ENCODE measurements at places on chromosomes 12 and 14.

GRCh38 chr14:88552876-88553275 is 1.9 kb downstream of the PTPN21 start:
- no peak for DNase-seq

DNA sequence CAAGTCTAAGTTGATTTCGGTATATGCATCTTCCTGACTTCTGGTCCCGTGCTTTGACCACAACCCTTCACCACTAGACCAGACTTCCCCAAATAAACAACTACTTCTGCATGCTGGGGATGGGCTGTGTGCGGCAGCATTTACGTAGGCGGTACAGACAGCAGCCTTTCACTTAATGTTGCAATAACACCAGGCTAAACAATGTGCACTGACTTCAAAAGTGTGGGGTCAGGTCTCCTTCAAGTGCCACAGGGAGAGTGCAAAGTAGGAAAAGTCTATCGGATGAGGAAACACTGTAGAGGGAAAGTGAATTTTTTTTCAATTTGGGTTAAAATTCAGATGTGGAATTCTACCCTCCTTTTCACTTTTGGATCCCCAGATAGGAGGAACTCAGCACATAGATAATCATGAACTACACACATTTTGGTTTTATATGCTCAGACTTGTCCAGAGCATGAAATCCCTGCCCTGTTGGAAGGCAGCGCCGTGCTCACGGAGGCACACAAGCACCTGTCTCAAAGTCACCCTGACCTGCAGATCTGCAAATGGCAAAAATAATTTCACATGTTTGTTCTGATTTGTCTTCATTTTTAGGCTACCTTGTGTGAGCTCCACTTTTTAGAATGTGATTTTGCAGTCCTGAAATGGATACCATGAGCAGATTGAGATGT is 3.6 kb upstream of the FOS start:
- DNase-seq: no peak

GRCh38 chr14:100434911-100435438 is 111.8 kb downstream of the SLC25A47 start:
- no peak for DNase-seq

DNA sequence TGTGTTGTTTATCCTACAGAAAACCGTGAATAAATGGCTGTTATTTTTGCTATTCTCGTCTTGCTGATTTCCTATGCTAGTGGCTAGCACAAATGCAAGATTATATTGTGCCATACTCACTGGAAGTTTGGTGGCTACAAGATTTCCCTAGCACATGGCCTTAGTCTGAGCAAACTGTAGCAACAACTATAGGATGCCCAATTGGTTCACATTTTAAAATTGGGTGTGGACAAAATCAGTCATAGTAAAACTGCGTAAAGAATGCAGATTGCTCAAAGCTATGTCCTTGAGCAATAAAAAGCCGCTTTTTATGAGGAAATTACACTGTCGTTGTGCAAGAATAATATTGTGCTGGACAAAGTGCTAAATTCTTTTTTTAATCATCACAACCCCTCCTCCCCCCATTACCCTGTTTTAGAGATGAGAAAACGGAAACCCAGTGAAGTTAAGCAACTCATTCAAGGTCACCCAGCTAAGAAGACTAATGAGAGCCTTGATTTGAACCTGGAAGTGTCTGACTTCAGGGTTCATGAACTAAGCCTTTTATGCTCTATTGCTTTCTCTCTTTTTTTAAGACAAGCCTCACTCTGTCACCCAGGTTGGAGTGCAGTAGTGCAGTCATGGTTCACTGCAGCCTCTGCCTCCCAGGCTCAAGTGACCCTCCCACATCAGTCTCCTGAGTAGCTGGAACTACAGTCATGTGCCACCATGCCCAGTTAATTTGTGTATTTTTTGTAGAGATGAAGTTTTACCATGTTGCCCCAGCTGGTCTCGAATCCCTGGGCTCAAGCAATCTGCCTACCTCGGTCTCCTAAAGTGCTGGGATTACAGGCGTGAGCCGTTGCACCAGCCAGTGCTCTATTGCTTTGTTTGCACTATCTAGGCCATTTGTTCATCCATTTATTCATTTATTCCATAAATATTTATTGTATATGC is 73.6 kb downstream of the SRGAP1 start:
- no peak for DNase-seq

- DNase-seq: no peak
Measured at GRCh38 chr14:71713451-71713850, 218.8 kb upstream of the RGS6 start.

DNA sequence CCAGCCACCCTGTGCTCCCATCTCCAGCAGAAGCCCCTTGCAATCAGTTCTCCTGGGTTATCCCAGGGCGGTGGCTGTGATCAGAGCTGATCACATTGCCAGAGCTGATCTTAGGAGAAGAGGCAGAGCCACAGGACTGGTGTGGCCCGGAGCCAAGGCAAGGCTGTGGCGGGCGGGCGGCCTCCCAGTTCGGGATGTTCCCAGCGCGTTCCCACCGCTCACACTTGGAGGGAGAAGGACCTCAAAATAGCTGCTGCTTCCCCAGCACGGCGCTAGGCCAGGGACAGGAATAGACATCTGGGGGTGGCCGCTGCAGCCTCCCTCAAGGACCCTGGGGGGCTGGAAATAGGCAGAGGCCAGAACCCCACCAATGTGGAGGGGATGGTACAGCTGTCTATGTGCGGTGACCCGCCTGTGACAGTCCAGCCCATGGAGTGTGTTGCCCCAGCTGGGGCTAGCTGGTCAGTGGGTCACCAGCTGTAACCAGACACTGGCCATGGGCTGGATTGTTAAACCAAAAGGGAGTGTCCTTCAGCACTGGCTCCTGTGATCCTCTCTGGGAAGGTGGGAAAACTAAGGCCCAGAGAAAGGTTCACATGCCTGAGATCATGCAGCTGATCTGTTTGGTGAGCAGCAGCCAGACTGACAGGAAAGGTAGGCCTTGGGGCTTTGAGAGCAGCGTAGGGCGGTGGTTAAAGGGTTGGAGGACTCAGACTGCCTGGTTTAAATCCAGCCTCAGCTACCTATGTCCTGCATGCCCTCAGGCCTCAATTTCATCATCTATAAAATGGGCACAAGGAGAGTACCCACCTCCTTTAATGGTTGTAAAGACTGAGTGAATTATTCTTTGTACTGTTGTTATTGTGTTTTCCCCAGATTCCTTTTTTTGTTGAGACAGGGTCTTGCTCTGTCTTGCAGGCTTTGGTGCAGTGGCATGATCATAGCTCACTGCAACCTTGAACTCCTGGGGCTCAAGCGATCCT is 8.0 kb upstream of the POP5 start:
- DNase-seq: no peak

GRCh38 chr14:105069871-105070759 is 4.9 kb upstream of the GPR132 start:
- peak; percentile 93 for DNase-seq

- no peak for DNase-seq
Measured at GRCh38 chr12:74488134-74488533, 49.5 kb upstream of the ATXN7L3B start.

DNA sequence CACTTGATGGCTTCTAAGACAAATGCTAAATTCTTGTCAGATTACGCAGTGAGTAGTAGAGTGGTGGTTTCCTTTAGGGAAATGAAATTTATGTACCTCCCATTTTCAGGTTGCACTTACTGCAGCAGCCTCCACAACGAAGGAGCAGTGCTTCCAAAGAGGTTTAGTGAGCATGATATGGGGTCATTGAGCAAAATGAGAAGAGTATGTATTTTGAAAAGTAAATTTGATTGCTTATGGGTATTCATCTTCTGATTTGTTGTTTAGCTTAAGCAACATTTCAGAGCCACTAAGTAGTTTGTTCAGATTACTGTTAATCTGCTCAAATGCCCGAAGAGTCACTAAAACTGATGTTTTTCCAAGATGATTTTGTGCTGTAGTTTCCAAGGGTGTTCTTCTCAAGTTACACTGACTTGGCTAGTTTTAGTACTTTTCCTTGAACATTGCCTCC is 493.6 kb downstream of the PCNX1 start:
- DNase-seq: no peak

DNA sequence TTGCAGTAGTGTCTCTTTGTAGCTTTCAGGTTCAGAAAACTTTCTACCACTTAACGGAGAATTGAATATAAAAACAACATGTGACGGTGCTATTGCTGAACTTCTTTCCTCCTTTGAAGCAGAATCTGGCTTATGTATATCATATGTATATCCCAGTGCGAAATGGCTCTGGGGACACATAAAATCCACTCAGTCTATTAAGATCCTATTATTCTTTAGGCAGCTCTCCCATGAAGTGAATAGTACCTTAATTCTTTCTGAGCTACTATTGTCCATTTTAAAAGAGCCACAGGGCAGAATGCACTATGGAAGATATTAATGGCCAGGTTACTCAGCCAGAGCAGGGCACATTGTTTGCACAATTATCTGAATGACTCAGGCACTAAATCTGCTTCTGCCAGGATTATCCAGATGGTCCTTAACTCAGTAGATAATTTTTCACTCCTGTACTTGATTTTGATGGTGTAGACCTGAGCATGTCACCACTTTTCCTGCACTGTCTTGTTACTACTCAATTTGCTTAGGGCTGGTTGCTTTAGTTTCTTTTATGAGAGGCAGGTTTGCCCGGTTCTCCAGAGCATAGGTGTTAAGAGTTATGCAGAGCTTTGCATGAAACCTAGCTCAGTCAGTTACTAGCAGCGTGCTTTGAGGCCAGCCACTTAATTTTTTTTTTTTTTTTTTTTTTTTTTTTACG is 5.5 kb downstream of the CNTN1 start:
- no peak for DNase-seq

- no peak for DNase-seq
Measured at GRCh38 chr12:56103823-56104108, 593 bp upstream of the PA2G4 start.

DNA sequence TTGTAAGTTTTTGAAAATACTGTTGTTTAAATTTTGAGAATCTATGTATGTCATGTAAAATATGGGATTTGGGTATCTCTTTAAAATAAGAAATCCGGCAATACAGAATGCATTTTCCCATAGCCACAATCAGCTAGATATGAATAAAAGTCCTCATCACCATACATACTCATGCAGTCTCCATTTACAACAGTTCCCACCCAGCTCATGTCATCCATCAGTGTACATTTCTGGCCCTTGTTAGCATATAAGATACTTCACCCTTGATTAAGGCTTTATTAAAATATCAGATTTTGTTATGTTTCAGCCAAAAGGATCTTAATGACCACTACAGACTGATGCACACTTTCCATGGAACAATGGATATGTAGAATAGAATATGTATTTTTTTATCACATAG is 218.0 kb downstream of the DPY19L2 start:
- no peak for DNase-seq

DNA sequence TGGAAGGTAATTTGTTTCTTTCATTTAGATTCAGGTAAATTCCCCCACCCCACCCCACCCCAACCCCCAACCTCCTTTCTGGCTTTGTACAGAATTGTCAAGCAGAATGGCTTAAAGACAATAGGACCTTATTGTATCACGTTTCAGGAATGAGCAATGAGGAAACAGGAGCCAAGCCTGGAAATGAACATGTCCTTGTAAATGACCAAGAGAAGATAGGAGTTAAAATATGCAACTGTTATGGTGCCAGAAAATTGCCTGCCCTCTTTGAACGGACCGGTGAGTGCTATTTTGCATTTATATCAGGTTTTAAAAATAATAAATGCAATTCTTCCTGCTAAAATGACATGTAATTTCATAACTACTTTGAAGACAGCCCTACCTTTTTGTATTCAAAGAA is 141.6 kb upstream of the PELI2 start:
- DNase-seq: no peak

DNA sequence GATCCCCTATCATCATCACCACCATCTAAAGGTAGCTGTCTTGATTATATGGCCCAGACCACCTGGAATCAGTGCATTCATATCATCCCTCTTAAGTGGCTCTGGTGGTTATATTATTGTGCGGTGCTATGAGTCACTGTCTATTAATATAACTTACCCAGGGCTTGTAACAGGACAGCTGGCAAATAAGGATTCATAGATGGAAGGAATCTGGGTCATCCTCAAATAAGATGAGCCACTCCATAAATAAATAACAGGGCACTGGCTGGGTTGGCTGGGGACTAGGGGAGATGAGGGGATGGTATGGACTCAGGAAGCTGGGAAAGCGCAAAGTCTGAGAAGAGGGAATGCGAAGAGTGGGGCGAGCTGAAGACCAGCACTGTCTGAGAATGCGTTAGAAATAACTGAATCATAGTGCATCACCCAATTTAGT is 216.1 kb downstream of the NUAK1 start:
- DNase-seq: no peak

- no peak for DNase-seq
Measured at GRCh38 chr12:93134175-93134890, 205.2 kb upstream of the EEA1 start.

DNA sequence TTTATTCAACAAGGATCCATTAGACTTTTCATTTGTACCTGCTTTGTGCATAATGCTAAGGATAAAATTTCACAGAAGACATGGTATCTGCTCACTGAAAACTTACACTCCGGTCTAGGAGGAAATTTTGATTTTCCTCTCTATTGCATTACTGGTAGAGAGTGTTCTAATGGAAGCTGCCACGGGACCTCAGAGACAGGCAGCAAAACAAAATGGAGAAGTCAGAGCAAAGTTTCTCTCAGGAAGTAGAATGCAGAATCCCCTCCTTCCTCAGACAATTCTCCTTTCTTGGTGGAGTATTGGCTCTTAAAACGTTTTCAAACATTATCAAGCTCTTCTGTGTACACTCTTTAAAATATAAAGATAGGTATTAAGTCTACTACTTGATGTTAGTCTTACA is 12.3 kb downstream of the CLEC2B start:
- no peak for DNase-seq

GRCh38 chr14:71230897-71231296 is 323.6 kb downstream of the PCNX1 start:
- DNase-seq: no peak

- no peak for DNase-seq
Measured at GRCh38 chr12:123109319-123109772, 41.5 kb downstream of the PITPNM2 start.

DNA sequence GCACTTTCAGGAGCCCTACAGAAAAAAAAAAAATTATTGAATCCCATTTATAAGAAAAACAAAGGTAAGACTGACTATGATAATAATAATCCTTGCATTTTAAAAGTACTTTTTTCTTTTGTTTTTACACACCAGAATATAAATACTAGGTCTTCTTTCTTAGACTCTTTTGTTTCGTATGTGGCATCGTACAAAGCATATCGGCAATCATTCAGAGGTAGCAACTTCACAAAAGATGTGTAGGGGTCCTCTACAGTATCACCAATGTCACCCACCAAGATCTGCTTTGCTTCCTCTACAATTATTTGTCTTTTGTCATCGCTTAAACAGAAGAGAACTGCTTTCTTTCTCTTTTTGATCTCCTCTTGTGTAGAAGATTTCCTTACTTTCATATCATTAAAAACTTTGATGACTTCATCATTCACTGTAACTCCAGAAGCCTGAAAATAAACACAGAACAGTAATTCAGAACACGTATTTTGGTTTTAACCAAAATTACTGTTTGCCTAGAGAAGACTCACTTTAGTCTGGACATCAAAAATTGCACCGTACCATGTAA is 1.2 kb downstream of the CFL2 start:
- DNase-seq: no peak

GRCh38 chr14:56125772-56126636 is 7.8 kb downstream of the PELI2 start:
- DNase-seq: no peak

- no peak for DNase-seq
Measured at GRCh38 chr14:91170504-91171121, 56.7 kb downstream of the DGLUCY start.

Data from activated CD4-positive, alpha-beta T cell treated with anti-CD3 and anti-CD28 coated beads, Interleukin-2, amount 50 U/mL, for 16 hours (primary cell).